ENCODE measurements at places on chromosomes 2 and 18.
A peak's percentile ranks its signal among the peaks of the same experiment; 100 is the strongest.

DNA sequence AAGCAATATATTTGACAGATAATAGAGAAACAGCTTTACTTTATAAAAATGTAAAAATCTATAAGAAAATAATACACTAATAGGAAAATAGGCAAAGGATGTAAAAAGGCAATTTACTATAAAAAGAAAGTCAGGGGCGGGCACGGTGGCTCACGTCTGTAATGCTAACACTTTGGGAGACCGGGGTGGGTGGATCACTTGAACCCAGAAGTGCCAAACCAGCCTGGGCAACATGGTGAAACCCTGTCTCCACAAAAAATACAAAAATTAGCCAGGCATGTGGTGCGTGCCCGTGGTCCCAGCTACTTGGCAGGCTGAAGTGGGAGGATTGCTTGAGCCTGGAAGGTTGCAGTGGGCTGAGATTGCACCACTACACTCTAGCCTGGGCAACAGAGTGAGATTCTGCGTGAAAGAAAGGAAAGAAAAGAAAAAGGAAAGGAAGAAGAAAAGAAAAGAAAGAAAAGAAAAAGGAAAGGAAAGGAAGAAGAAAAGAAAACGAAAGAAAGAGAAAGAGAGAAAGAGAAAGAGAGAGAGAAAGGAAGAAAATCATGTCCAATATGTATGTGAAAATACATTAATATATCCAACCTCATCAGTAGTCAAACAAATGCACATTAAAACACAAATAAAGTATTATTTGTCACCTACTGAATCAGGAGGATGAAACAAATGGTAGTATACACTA, 65.1 kb downstream of the ADD2 start:
- no peak for DNase-seq

GRCh38 chr2:242056026-242056425, 186.5 kb downstream of the RTP5 start:
- no peak for DNase-seq

- DNase-seq: no peak
Measured at GRCh38 chr2:106830191-106830590, 55.8 kb downstream of the ST6GAL2 start.

DNA sequence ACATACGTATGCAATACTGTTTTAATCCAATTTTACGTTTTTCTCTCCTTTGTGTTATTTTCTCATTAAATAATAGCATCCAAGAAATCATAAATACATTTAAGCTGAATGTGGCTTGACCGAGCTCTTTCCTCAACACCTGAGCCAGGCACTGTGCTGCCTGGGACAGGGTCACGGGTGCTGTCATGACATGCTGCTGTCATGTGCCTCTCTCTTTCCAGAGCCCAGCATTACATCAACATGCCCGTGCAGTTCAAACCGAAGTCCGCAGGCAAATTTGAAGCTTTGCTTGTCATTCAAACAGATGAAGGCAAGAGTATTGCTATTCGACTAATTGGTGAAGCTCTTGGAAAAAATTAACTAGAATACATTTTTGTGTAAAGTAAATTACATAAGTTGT, 94.1 kb upstream of the LDLRAD4 start:
- no peak for DNase-seq

- DNase-seq: no peak
Measured at GRCh38 chr18:53765211-53765610, 459.3 kb downstream of the MBD2 start.

DNA sequence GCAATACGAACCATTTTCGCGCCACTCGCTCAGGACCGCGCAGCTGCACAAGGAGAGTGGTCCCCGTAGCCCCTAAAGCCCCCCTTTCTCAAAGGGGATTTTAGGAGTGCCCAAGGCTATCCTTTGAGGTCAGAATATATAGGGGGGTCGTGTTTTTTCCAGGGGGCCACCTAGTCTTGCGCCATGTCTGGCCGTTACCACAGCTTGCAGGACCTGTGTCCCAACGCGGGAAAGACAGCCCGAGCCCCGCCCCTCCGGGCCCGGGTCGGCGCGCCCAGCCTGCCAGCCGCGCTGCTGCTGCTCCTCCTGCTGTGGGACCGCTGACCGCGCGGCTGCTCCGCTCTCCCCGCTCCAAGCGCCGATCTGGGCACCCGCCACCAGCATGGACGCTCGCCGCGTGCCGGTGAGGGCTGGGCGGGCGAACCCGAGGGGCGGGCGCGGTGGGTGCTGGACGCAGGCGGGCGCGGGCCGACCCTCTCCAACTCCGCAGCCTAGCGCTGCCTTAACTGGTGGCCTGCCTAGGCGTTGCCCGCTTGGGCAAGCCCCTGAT, at the start of gene CDCA7:
TSS of gene CDCA7 (plus strand) at position 291 of the 550 bp plus-strand sequence. CDS start at position 383, 92 bp downstream.
- peak; percentile 58 for DNase-seq

DNA sequence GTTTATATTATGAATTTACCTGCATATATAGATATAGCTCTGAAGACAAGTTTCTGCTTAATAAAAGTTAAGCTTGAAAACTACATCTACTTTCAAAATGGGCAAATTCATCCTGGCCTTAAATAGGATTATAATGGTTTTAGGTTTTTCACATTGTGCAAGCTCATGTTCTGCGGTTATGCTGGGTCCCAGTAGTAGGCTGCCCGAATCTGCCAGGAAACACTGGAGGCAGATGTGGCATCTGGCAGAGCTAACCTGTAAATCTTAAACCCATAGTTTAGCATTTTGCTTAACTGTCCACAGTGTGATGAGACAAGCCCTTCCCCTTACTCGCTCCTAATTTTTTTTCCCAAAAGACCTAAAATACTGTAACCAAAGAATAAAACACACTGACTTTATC, 234.2 kb downstream of the TCF4 start:
- DNase-seq: no peak

GRCh38 chr18:25825056-25825455, 265.4 kb downstream of the SS18 start:
- no peak for DNase-seq

- no peak for DNase-seq
Measured at GRCh38 chr18:69586537-69586936, 185.8 kb downstream of the DOK6 start.

GRCh38 chr18:3186678-3187658, 32.8 kb downstream of the MYOM1 start:
- DNase-seq: no peak

GRCh38 chr18:58511897-58512581, 116.9 kb downstream of the ALPK2 start:
- DNase-seq: no peak

- no peak for DNase-seq
Measured at GRCh38 chr18:26228562-26229260, 2.5 kb downstream of the TAF4B start.

DNA sequence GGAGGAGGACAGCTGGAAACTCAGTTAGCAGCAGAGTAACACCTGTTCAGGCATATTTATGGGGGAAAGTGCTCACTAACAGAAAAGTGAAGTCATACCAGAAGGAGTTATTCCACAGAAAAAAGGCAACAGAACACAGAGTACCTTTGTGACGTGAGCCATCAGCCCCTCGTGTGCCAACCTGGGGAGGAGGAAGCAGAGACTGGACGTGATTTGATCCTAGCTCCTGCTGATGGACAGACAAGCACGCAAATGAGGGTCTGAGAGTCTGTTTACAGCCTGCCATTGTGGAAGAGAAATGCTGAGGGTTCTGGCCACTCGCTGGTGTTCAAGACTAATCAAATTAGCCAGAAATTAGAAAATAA, 120.7 kb downstream of the ZNF521 start:
- DNase-seq: no peak

GRCh38 chr2:71938659-71939587, 208.7 kb downstream of the CYP26B1 start:
- DNase-seq: no peak

GRCh38 chr18:69813559-69813958, 134.1 kb downstream of the CD226 start:
- no peak for DNase-seq

DNA sequence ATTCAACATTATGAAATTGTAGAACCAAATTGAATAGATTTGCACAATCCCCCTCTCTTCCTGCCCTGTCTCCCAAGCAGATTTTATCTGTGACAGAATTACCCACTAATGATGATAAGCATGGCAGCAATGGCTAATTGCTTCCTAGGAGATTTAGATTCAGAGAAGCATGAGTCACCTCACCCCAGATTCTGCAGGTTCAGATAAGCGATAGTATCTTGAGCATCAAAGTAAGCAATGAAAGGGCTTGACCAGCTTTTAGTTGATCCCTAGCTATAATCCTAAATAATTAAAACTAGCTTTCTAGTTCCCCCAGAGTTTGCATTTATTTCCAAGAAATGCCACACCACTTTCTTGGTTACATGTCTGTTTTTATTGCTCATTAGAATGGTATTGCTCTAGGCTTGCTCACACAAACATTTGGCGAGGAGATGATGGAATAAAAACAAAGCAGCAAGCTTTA, 204.3 kb downstream of the GULP1 start:
- no peak for DNase-seq

DNA sequence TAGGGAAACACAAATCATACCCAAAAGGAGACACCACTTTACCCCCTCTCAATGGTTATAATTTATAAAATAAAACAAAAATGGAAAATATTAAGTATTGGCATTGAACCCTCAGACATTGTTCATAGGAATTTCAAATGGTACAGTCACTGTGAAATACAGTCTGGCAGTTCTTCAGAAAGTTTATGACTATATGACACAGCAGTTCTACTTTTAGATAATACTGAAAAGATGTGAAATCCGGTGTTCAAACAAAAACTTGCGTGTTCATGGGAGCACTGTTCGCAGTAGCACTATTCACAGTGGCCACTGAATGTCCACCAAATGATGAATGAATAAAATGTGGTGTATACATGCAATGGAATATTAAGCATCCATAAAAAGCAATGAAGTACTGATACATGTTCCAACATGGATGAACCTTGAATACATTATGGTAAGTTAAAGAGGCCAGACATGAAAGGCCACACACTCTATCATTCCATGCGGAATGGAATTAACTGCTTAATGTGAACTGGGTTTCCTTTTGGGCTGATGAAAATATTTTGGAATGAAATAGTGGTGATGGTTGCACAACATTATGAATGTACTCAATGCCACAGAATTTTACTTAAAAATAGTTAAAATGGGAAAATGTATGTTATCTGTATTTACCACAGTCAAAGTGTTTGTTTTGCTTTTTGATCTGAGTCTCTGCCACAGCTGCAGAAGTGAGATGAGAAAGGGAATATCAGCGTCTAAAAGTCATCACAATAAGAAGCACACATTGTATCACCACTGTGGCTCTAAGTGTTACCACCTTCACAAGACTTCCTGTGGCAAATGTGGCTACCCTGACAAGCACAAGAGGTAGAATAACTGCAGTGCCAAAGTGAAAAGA, 864.6 kb downstream of the SUCLG1 start:
- DNase-seq: no peak

DNA sequence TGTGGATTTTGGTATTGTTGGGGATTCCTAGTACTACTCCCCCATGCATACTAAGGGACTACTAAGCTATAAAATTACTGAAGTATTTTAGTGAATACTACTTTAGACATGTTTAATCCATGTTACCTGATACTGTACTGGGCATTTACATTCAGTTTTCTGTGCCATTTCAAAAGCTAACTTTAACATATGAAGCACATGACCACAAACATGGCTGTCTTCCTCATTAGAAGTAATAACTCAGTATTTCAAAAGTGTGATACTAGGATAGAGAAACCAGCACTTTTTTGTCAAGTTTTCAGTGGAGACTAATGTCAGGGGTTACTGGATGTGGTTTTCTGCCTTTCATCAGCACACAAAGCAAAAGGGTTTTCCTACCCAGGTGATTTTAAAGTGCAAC, 27.9 kb downstream of the WDR33 start:
- DNase-seq: no peak

- DNase-seq: no peak
Measured at GRCh38 chr2:217204358-217204757, 344.5 kb upstream of the TNP1 start.

- peak; percentile 65 for DNase-seq
Measured at GRCh38 chr2:28681158-28681571, 70.5 kb upstream of the PPP1CB start.

- DNase-seq: no peak
Measured at GRCh38 chr18:5251117-5251516, 44.4 kb downstream of the ZBTB14 start.

DNA sequence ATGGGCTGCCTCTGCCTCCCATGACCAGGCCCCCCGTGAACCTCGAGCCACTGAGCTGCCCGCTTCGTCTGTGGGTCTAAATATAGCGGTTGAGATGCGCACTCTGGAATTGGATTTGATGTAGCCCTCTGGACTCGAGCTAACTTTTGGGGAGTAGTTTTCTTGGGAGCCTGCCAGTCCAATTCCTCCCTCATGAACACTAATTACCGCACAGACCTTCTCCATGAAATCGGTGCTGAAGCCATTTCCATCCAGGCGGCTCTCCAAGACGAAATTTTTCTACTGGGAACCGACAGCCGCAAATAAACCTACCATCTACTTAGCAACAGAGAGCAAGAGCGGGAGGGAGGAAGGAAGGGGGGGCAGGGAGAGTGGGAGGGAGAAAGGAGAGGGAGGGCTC, 63.6 kb downstream of the CELF4 start:
- DNase-seq: no peak

GRCh38 chr2:43080571-43081021, 145.8 kb downstream of the ZFP36L2 start:
- DNase-seq: no peak

DNA sequence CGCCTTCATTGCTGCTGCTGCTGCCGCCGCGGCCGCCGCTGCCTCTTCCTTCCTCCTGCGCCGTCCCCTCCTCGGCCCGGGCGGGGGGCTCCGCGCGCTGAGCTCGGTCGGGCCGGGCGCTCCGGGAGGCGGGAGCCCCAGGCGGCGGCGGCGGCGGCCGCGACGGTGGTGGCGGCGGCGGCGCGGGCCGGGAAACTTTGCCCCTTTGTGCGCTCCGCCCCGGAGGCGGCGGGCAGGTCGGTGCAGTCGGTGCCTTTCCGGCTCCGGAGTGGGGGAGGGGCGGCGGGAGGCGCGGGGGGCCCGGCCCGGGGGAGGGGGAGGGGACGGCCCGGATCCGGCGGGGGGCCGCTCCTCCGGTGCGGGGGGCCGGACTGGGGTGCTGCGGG, 205 bp downstream of the TET3 start:
- no peak for DNase-seq

DNA sequence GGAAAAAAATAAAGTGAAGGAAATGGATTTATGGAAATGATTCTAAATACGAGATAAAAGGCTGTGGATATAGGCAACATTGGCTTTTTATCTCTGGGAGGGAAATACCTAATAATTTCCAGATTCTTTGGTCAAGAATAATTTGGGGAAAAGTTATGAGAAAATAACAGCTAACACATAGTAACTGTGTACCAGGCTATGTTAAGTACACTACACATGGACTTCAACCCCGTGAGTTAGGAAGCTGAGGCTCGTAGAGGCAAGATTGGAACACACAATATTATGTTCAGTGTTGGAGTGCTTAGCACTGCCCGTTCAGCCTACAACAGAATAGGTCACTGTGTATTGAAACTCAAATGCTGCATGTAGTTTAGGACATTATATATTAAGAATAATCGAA, 34.3 kb upstream of the GPD2 start:
- no peak for DNase-seq

DNA sequence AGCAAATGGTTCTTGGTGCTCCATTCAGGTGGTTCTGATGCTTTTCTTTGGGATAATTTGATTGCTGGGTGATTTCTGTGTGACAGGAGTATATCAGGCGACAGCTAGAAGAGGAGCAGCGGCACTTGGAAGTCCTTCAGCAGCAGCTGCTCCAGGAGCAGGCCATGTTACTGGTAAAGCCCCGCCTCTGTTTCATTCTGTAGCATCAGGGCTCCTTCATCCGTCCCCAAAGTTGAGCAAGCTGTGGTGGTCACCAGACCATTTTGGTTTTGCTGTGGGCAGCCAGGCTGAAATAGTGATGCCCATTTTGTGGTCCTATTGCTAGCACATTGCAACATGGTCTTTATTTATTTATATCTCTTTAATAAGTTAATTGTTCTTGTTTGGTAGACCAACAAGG, 132.8 kb upstream of the IL1R2 start:
- no peak for DNase-seq
